Stimulated activated CD8-positive, alpha-beta memory T cell treated with anti-CD3 and anti-CD28 coated beads, Interleukin-2, amount 100 ng/mL, for 1 hour (primary cell): ENCODE measurements at places on chromosomes 7 and 10.

DNA sequence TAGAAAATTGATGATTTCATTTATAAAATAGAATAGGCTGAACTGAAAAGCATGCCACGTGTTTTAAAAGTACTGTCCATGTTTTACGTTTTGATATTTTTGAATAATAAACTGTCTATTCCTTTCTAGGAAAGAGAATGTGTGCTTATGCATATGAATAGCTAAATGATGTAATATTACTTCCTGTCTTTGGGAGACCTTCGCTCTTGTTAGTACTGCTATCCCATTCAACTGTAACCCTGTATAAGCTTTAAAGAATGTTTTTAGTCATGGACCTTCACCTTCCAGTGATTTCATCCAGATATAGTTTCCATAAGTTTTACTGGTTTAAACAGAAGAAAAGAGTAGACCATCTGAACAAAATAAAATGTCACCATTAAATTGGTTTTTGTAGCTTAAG is 274.4 kb upstream of the SEMA3A start:
- DNase-seq, result no peak

DNA sequence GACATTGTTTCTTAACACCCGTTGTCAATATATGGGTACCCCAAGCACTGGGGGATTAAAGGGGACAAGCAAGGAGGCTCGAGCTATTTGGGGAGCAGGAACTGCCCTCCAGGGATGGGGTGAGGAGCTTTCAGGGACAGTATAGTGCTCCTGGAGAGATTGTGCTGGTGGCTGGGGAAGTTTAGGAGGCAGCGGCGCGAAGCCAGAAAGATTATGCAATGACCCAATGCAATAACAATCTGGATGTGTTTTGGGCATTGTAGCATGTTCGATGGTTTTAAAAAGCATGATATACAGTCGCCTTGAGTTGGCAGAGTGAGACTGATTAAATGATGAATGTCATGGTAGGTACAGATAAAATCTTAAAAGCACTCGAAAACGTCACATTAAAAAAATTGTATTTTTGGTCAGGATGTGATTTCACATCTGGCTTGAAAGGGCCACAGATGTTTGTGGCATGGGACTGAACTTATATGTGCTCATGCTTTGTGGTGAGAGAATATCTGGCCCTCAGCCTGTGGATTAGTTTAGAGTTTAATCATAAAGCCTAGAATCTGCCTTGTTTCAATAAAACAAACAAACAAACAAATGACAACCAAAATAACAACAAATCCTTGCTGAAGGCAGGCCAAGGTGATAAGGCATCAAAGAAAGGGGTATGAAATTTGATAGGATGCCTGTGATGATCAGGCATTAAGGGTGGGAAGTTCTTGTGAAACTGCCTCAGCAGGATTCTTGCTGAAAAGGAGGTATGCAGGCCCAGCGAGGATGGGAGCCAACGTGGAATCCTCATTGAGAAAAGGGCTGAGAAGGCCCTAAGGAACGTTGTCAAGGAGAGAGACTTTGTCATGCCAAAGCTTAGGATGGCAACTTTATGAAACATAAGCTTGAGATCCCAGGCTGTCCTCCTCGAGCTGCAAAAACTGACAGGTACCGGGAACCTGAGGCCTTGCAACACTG is 417.1 kb upstream of the KLF6 start:
- DNase-seq, result no peak

DNA sequence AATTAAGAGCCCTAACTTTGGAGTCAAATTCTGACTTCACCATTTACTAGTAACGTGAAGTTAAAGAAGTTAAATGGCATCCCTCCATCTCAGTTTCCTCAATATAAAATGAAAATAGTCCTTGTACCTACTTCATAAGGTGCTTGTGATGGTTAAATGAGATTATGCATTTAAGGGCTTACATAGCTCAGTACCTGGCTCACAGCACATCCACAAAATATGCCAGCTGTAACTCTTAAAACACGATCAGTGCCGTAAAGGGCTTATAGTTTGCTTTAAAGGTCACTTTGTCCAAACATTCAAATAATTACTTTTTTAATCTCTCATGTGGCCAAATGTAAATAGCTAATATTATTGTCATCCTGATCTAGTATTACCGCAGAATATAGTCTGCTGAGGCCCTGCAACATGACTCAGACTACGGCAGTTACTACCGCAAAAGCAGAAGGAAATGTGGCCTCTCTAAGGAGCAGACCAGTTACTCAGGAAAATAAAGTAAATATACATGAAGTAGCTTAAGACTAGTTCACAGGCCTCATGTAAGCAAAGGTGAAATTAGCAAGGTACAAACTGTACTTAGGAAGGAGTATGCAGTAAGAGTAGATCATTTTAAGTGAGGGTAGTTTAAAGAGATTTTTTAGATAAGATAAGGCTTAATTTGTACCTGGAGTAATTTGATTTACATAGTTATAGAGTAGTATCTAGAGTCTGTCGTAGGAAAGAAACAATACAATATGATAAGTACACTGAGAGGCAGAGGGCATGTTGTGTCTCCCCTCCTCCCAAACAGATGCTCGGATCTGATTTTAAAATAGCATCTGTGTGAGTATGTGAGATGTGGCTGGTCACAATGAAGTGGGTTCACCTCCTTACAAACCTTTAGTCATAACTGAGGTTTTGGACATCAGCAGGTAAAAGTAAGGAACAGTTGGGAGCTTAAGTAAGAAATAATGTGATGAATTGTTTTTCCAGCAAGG is 13.1 kb downstream of the CASP2 start:
- no peak for DNase-seq

DNA sequence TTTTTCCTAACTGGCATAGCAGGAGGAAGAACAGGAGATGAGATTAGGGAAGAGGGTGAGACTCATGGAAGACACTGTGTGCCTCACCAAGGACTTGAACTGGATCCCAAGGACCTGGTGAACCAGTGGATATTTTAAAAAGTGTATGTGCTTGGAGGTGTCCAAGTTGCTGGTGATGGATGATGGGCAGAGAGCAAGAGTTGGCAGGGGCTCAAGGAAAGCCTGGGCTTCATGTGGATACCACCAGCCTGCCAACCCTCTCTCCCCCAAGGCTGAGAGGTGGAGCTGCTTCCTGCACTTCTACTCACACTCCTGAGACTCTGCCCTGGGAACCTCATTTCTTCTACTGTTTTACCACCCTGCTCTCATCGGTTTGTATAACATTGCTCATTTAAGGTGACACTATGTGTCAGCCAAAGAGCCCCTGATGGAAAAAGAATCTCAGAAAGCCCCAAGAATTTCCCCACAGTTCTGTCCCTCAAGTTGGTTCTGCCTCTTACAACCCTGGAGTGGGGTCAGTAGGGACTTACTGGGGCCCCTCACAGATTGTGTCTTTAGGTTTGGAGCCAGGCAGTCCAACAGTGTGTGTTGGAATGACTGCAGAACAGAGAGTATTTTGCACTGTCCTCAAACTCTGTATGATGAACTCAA is 56.2 kb upstream of the PDCD4 start:
- DNase-seq, result no peak

GRCh38 chr10:21519941-21520436 is 5.5 kb downstream of the SKIDA1 start:
- no peak for DNase-seq

- no peak for DNase-seq
Observed at GRCh38 chr10:79331226-79331625, 16.0 kb upstream of the PPIF start.

DNA sequence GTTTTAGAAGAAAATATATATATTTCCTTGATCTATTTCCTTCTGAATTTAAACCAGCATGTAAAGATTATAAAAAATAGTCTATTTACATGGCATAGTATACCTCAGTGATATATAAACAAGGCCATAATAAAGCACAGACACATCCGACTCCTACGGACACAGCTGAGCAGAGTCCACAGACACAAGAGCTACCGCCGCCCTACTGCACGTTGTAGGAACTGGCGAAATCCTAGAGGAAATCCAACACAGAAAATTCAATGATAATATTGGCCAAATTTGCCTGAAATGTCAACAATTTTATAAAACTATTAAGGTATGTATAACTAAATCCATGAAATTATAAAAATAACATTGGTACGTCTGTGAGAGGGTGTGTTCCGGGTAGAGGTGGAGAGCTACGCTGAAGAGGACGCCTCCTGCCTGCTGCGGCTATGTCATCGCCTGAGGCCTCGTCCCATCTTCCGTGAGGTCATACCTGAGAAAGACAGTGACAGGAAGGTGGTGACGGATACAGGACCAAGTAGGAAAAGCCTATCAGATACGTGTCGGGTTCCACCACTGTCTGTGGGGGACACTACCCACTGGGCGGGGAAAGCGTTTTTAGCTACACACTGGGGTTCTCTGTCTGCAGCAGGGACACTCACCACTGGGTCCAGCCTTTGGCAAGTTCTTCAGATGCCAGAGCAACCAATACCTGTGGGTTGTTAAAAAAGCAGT is 29.3 kb upstream of the NCAPG2 start:
- DNase-seq, result no peak

- DNase-seq, result no peak
Observed at GRCh38 chr7:79182283-79182682, 271.2 kb downstream of the MAGI2 start.

- DNase-seq, result no peak
Observed at GRCh38 chr10:75647675-75648074, 216.3 kb downstream of the LRMDA start.

DNA sequence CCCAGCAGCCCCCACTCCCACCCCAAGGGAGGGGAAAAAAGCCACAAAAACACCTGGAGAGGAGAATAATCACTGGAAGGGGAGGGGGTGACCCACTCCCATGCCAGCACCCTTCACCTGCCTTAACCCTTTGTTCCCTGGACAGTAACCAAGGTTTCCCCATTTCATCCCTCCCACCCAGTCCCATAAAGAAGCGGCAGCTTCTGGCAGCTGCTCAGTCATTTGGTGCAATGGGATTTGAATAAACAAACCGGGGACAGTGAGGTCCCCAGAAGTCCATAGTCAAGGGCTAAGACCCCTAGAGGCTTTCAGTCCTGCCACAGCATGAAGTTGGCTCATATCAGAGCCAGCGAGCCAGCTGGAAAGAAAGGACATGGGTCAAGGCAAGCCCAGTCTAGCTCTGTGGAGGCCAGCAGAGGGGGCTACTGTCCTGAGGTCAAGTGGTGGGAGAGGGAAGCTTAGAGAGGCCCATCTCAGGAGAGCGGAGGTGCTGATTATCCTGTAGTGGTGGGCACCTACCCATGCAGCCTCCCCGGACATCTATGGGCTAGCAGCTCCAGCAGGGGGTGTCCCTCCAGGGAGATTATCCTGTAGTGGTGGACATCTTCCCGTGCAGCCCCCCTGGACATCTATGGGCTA is 58.9 kb upstream of the LBX1 start:
- no peak for DNase-seq

DNA sequence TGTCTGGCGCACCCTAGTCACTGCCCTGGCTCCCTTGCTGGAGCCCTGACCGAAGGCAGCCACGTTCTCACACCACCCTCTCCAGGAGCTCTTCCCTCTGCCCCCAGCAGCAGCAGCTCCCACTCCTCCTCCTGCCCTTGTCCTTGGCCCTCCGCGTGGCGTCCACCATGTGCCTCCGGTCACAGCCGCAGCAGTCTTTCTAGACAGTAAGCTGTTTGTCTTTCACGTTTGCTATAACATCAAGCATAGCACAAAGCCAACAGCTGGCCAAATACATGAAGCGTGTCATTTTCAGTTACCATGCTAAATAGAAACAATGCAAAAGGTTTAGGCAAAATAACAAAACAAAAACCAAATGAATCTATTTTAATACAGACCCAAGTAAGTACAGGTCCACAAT is 3.3 kb downstream of the PITRM1 start:
- no peak for DNase-seq

DNA sequence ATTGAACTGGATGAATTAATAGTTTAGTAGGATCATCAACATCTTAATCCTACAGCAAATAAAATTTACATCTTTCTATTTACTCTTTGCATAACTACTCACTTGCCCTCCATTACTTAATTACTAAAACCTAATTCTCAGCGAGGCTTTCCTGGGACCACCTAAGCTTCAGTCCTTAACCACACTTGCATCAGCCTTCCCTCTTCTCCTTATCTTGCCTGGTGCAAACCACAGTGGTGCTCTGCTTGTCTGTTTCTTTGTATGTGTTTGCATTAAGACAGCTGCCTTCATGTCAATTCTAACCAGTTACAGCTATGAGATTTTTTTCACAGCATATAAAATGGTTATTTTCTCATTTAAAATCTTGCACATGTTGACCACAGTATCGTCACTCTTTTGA is 72.6 kb upstream of the ZNF92 start:
- no peak for DNase-seq

GRCh38 chr10:80344912-80345311 is 11.6 kb downstream of the DYDC1 start:
- no peak for DNase-seq

GRCh38 chr7:97697396-97697795 is 34.5 kb upstream of the TAC1 start:
- no peak for DNase-seq

DNA sequence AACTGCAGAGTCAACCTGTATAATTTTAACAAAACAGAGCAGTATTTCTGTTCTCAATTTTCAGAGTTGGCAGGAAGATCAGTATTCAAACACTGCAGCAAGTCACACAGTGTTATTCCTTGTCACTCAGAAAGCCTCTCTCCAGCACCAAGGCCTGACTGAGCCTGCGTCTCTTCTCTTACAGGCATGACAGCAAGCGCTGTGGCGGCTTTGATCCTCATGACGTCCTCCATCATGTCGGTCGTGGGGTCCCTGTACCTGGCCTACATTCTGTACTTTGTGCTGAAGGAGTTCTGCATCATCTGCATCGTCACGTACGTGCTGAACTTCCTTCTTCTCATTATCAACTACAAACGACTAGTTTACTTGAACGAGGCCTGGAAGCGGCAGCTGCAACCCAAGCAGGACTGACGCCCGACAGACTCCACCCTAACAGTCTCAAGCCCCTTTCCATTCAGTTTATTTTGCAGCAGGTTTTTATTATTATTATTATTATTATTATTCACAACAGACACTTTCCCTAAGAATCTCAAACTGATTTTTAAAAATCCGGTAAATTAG is 28.0 kb downstream of the GUSB start:
- DNase-seq, result no peak

GRCh38 chr10:124917428-124918190 is 24.3 kb upstream of the ZRANB1 start:
- DNase-seq, result peak; percentile 23

- no peak for DNase-seq
Observed at GRCh38 chr10:98858525-98858924, 377.1 kb downstream of the HPSE2 start.

DNA sequence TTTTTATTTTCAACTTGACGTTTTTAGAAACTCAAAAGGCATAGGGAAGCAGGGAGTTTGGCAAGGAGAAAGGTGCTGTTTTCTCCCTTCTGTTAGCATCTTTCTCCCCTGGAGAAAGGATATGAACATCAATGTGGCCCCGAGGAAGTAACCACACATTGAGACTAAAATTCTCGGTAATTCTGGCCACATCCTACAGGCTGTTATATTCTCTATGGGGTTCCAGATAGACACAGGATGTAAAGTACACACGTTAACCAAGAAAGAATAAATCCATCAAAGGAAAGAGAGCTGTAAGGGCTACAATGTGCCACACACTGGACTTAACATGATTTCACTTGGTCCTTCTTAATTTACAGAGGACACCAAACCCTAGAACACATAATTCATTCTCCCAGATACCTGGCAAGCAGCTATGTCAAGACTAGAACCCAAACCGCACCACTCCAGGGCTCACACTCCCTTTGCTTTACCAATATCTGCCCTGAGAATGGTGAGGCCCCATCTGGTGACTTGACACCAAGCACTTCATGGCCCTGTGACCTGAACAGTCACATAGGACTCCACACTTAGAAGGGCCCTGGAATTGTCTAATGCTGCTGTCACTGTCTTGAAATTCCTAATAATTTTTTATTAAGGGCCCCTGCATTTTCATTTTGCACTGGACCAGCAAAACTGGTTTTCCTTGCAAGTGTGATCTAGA is 73.9 kb downstream of the PRLHR start:
- no peak for DNase-seq
